Activated T-cell treated with anti-CD3 and anti-CD28 coated beads, Interleukin-2, amount 50 U/mL, for 72 hours (primary cell): ENCODE measurements at places on chromosomes 2 and 18. TPM values are rescaled to one million over a fixed set of nuclear protein-coding genes. Genes with fewer than 3 reads are reported as not detected.

Gene VSNL1
- not detected for total RNA-seq

Gene REG3G
- not detected for total RNA-seq

Gene B3GNT7
- 0.34 TPM for total RNA-seq

Gene SLC16A14
- total RNA-seq: 0.37 TPM

Gene ABCG8
- total RNA-seq: not detected

Gene GTF2A1L
- not detected for total RNA-seq

Gene SERPINB2
- total RNA-seq: not detected

Gene FER1L5
- total RNA-seq: not detected
